ENCODE measurements at places on chromosomes 12 and 14.

DNA sequence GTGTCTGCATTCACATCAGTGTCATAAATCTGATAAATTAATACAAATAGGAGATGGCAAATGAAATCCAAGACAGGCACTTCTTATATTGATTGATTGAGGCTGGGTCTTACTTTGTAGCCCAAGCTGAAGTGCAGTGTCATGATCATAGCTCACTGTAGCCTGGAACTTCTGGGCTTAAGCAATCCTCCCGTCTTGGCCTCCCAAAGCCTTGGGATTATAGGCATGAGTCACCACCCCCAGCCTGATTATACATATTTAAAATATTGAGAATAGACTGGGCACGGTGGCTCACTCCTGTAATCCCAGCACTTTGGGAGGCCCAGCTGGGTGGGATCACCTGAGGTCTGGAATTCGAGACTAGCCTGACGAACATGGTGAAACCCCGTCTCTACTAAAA is 51.3 kb downstream of the MARK3 start:
- DNase-seq: no peak

GRCh38 chr12:93767524-93767863 is 90.3 kb downstream of the CRADD start:
- no peak for DNase-seq

- no peak for DNase-seq
These were observed 85.4 kb downstream of the CHGA start for GRCh38 chr14:93008381-93008780.

GRCh38 chr14:104037074-104037473 is 48.4 kb upstream of the ASPG start:
- no peak for DNase-seq

DNA sequence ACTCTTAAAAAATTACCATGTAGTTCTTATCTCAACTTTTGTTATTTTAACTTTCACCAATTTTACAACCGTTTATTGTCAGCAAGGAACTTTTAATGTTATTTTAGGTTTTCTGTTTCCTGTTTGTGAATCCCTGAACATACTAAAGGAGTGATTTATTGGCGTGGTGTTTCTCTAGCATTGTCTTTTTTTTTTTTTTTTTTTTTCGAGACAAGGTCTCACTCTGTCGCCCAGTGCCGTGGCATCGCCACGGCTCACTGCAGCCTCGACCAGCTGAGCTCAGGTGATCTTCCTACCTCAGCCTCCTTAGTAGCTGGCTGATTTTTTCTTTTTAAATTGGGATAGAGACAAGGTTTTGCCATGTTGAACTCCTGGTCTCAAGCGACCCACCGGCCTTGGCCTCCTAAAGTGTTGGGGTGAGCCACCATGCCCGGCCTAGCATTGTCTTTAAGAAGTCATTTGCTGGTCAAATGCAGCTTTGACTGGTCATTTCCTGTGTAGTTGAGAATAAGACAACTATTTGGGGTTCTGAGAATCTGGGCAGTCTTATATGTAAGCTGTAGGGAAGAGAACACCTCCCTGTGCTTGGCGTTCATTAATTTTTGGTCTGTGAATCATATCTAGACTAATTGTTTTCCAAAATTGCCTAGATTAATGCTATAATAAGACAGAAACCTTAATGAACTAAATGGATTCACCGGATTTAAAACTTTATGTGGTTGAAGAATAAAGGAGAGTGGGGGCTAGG is 2.1 kb downstream of the WASHC4 start:
- no peak for DNase-seq

GRCh38 chr12:109721276-109721675 is 7.7 kb downstream of the FAM222A start:
- no peak for DNase-seq

- DNase-seq: no peak
These were observed 23.3 kb upstream of the SLC2A3 start for GRCh38 chr12:7959278-7959677.

DNA sequence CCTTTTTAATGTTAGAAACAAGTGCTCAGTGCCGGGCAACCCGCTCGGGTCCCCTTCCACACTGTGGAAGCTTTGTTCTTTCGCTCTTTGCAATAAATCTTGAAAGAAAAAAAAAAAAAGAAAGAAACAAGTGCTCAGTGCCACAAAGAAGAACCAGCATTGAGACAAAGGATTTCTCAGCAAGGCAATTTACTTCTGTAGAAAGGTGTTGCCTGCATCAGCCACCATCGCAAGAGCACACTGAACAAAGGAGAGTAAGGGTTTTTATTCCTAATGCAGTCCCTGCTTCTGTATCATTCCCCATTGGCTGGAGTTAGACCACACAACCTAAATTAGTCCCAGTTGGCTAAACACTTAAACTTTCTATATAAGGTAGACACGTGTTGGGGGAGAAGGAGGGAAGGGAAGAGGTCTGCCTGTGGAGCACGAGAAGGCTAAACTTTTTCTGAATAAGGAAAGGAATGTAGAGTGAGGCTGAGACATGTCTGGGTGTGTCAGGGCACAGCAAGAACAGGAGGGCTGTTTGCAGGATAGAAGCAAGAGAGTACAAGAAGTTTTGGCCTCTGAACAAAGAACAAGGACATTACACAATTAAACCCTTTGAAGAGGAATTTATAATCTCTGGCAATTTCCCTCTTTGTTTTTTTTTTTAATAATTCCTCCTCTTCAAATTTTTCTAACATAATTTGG is 21.4 kb downstream of the KLRF2 start:
- no peak for DNase-seq

Data from stimulated activated CD4-positive, alpha-beta T cell treated with anti-CD3 and anti-CD28 coated beads, Interleukin-1b, Interleukin-23, amount 100 ng/mL, for 1 hour (primary cell).